Urinary bladder (tissue), 4 donors: ENCODE measurements at places on chromosomes 16 and 17. TPM values are rescaled to one million over a fixed set of nuclear protein-coding genes. Genes with fewer than 3 reads are reported as not detected.

Gene KNOP1
- total RNA-seq: 9.0 TPM

Gene ANTKMT
- 7.9 TPM for total RNA-seq

Gene ZNF207
- 241 TPM for total RNA-seq

Gene CCL15
- 6.2 TPM for total RNA-seq

Gene NHLRC4
- 1.0 TPM for total RNA-seq

Gene ZACN
- total RNA-seq: not detected

Gene CCL1
- not detected for total RNA-seq

Gene OR3A2
- total RNA-seq: 0.42 TPM

Gene CPHXL2
- not detected for total RNA-seq

Gene HOXB5
- total RNA-seq: 0.16 TPM

Gene ZNF205
- total RNA-seq: 8.9 TPM

DNA sequence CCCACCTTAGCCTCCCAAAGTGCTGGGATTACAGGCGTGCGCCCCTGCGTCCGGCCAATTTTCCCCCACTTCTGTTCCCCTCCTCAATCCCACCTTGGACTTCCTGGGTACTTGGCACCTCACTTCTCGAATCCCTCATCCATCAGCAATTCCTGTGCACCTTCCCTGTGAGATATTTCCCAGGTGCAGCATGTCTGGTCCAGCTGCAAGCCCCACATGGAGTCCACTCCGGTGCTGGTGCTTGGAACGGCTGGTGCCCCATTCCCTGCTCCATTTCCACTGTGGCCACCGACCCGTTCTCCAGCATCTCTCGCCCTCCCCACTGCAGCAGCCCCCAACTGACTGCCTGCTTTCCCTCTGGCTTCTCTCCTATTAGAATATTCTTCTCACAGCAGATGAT lies 35.3 kb downstream of the NOL11 start:
- DNase-seq: no peak

DNA sequence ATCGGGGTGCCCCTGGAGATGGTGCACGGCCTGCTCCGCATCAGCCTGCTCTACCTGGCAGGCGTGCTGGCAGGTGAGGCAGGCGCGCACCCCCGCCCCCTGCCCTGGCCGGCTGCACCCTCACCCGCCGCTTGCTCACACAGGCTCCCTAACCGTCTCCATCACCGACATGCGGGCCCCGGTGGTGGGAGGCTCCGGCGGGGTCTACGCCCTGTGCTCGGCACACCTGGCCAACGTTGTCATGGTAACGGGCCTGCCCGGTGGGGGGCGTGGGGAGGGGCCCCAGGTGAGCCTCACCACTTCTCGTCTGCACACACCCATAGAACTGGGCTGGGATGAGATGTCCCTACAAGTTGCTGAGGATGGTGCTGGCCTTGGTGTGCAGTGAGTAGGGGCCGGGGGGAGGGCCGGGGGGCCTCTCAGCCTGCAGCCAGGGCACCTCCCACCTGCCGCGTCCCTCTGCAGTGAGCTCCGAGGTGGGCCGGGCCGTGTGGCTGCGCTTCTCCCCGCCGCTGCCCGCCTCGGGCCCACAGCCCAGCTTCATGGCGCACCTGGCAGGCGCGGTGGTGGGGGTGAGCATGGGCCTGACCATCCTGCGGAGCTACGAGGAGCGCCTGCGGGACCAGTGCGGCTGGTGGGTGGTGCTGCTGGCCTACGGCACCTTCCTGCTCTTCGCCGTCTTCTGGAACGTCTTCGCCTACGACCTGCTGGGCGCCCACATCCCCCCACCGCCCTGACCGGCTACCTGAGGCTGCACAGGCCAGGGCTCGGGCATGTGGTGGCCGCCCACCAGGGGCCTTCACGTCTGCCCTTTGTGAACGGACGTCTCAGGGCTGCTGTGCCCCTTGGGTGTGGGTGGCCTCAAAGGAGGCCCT lies 2.1 kb downstream of the RHBDL1 start:
- DNase-seq: no peak

GRCh38 chr17:61221181-61221580 lies 178.5 kb upstream of the TBX2 start:
- no peak for DNase-seq

GRCh38 chr16:87725596-87726235 lies 40.1 kb downstream of the KLHDC4 start:
- no peak for DNase-seq

DNA sequence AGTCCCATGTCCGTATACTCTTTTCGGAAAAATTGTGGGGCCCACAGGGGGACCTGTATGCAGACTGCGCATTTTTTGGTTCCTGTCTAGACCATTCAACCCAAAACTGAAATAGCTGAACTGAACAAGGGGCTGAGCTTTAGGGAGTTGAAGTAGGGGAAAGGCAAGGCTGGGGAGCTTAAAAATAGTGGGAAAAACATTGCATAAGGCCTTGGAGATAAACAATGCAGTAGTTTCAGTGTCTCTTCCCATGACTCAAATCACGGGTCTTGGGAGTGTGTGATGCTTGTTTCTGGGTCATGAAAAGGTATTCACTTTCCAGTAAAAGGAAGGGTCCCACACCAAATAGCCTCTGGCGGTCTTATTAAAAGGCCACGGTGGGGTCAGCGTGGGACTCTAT lies 402.8 kb upstream of the SALL1 start:
- DNase-seq: no peak

- no peak for DNase-seq
Measured at GRCh38 chr17:46853896-46854444, 2.6 kb downstream of the WNT9B start.

DNA sequence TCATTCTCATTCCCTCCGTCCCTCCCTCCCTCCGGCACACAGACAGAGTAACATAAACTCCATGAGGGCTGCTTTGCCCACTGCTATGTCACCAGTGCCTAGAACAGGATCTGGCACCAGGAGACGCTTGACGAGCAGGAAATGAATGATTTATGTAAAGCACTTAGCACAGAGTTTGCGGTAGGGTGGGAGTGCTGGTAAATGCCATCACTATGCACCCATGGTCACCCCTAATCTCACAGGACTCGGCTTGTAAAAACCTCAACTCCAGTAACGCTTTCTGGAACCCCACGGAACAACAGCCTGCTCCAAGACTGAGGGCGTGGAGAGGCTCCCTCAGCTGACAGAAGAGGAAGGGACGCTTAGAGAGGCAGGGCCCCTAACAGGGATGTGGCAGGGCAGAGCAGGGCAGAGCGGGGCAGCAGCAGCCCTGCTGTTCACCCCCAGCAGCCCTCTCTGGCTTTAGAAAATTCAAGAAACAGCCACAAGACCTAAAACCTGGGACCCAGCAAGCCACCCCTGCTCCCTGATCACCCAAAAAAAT lies 156.9 kb downstream of the C16orf78 start:
- DNase-seq: no peak

GRCh38 chr16:66933776-66934137 lies 445 bp downstream of the CIAO2B start:
- no peak for DNase-seq

GRCh38 chr17:10001306-10001873 lies 96.3 kb upstream of the RCVRN start:
- DNase-seq: no peak

DNA sequence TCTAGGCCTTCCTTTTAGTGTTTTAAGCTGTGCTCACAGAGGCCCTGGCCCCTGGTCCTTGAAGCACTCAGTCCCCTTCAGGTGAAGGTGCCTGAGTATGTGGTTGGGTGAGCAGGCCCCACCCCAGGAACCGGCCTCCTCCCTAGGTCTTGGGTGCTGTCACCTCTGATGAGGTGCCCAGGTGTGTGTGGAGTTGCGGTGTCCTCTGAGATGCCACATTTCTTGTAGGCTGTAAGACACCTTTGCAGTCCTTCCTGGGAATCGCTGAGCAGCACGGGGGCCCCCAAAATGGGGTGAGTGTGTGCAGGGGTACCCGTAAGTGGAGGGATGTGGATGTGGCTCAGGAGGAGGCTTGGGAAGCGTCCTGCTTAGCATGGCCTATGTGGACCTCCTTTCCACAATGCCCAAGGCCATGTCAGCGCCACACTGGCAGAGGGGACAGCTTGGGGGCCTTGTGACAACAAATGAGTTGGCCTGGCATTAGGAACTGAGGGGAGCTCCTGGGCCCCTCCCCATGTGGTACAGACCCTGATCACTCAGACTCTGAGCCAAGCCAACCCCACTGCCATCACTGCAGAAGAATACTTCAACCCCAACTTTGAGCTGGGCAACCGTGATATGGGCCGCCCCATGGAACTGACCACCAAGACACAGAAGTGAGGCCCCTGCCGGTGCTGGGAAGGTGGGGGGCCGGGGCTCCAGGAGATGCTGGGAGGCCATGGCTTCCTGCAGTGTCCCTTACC lies 11.2 kb downstream of the CORO6 start:
- no peak for DNase-seq
